ENCODE measurements at places on chromosomes 12 and 14. TPM values are rescaled to one million over a fixed set of nuclear protein-coding genes. Genes with fewer than 3 reads are reported as not detected.

GRCh38 chr12:46787496-46788055, 38.2 kb downstream of the SLC38A4 start:
- DNase-seq = no peak

DNA sequence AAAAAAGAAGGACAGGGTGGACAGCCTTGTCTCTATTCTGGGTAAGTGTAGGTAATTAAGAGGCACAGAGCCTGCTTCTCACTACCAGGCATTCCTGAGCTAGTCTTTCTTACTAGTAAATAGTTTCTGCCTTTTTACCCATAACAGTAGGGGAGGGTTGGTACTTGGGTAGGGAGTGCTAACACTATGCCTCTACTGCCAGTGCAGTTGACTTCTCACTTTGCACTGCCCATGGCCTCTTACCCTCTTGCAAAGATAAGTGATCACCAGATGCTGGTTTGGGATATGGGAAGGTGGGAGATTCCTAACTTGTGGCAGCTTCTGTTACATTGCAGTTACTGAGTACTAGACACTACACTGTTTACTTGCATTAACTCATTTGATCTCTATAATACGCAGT, 11.6 kb downstream of the AHSA1 start:
- no peak for DNase-seq

- DNase-seq = no peak
Observed at GRCh38 chr12:118038137-118038536, 21.6 kb downstream of the RFC5 start.

DNA sequence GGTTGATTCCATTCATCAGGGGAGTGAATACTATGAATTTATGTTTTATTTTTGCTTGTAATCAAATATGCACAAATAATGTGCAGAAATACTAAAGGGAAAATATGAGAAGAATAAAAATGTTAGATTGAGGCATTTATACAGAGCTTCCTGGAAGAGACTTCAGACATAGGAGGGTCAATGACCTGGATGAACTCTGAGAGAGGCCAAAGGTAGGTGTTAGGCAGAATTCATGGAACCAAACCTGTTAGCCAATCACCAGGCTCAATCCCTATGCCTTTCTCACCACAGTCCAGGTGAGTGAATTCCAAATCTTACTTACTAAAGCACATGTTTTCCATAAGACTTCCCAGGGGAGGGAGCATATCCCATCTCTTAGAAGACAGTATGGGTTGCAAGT, 130.4 kb upstream of the NTF3 start:
- DNase-seq = no peak

DNA sequence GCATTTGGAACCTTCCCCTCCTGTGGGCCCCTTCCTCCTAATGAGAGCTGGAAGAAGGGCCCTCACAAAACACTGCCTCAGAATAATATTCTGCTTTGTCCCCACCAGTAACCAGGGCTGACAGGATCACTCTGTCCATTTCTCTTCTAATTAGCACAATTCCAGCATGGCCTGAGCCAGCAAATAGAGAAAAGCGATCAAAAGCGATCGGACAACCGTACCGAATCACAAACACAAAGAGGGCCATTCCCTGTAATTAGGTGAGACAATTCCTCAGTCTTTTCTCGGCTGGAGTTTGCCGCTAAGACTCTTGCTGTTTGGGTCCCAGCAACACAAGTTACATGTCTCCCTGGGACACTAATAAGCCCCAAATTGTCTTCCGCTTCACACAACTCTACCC, 35.6 kb upstream of the VSX2 start:
- no peak for DNase-seq

- no peak for DNase-seq
Observed at GRCh38 chr12:164207-164606, 49.8 kb downstream of the SLC6A12 start.

DNA sequence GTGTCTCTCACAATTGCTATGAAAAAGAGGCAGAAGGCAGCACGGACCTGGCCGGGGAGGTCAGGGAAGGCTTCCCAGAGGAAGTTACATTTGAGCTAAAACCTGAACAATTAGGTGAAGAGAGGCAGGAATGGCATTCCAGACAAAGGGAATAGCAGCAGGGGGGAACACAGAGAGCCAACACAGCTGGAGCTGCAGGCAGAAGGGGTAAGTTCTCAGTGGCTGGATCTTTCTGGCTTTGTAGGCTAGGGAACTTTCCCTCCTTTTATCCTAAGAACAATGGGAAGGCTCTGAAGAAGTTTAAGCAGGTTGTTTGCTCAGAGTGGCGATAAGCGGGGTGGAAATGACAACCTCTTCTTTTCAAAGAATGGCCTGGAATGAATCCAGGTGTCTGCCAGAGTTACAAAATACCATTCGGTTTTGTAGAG, 100.0 kb downstream of the PRIMA1 start:
- peak; percentile 74 for DNase-seq

DNA sequence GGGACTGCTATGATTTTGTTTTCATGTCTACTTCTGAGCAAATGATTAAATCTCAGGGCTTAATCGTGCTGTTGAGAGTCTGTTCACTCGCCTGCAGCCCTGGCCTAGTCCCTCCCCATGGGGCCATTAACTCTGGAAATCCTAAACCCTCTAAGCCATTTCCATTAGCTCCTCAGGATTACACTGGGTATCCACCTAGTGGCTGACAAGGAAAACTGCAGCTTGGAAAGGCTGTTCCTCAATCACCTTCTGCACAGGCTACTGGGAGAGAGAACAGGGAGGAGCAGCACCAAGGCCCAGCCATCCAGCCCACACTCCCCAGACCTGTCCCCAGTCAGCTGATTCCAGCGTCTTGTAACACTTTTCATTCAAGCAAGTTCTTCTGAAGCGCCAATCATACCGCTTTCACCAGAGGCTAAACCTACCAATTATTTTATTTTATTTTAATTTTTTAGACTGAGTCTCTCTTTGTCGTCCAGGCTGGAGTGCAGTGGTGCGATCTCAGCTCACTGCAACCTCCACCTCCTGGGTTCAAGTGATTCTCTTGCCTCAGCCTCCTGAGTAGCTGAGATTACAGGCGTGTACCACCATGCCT, 48.7 kb downstream of the NEUROD4 start:
- peak; percentile 47 for DNase-seq

- peak; percentile 40 for DNase-seq
Observed at GRCh38 chr12:102960766-102961465, 3.4 kb downstream of the ASCL1 start.

DNA sequence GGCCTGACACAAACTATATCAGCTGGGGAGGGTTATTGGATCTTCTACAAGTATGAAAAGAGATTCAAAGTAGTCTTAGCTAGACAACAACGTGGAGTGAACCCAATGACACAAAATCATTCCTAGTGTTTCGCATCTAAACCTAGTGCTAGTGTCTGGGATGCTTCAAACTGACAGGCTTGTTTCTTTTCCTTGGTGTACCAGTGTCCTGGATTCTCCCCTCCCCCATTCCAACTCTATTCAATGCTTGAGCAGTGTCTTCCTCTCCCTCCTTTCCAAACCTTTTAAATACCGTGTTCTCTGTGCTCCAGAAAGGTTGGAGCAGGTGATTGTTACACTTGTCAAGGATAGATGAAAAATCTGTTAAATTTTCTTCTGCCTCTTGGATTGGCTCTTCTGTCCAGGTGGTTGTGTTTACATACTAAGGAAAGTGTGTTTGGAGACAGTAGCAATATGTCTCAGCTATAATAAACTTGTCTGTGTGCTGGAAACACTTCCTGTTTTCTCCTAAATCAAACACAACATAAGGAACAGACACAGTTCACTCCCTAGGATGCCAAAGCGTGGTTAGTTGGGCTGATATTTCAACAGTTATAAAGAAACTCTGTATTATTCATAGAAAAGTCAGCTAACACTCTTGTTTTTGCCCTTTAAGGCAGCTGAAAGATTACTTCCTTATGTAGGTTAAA, 14.4 kb upstream of the GUCY2C start:
- DNase-seq = no peak

DNA sequence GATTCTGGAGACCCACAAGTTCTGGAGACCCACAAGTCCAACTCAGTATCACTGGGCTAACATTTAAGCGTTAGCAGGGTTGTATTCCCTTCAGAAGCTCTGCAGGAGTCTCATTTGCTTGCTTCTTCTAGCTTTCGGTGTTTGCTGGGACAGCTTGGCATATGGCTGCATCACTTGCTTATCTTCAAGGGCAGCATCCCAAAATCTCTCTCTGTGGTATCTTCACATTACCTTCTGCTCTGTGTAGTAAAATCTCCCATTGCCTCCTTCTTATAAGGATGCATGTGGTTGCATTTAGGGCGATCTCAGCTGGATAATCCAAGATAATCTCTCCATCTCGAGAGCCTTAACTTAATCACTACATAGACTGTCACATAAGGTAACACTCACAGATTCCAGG, 7.3 kb upstream of the CNTN1 start:
- DNase-seq = no peak

DNA sequence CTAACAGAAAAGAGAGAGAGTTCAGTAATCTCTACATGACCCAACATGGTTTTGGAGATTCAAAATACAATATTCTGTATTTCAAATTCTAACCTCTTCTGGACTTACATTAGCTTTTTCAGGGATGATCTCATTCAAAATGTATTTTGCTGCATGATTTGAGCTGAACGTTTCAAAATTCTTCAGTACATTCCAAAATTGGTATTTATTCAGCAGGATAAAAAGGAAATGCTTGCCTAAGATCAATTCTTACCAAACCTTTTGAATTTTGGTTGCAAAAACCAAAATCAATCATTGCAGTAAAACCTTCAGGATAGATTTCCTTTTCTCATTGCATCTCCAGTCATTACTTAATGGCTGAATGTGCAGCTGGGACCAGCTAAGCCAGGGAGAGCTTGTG, 1761.3 kb upstream of the SEL1L start:
- DNase-seq = no peak

DNA sequence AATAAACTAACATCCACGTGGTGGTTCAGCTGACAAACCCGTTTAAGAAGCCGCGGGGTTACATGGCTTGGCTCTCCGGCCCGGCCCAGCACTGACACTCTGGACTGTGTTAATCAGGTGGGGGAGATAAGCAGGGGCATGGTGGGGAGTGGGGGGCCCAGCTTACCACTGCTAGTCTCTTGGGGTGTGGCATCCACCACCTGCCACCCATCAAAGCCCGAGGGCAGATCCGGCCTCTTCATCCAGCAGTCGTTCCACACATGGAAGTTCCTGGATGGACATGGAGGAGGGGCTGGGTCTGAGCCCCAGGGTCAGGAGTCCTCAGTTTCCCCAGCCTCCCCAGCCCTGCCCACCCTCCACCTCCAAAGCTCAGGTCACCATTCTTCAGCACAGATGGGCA, 4.9 kb downstream of the TGM1 start:
- no peak for DNase-seq

- DNase-seq = no peak
Observed at GRCh38 chr14:43877351-43877960, 629.6 kb downstream of the FSCB start.

GRCh38 chr14:102206918-102207317, 67.2 kb downstream of the WDR20 start:
- no peak for DNase-seq

GRCh38 chr12:122851820-122852219, 16.6 kb downstream of the HIP1R start:
- no peak for DNase-seq

- peak; percentile 25 for DNase-seq
Observed at GRCh38 chr14:34098045-34098984, 147.4 kb upstream of the EGLN3 start.

- DNase-seq = no peak
Observed at GRCh38 chr14:72169521-72169920, 237.3 kb downstream of the RGS6 start.

GRCh38 chr12:104279164-104279563, 24.4 kb upstream of the EID3 start:
- DNase-seq = no peak

GRCh38 chr14:35576260-35576659, 42.3 kb downstream of the INSM2 start:
- no peak for DNase-seq

GRCh38 chr14:66572826-66573225, 64.9 kb downstream of the GPHN start:
- no peak for DNase-seq

GRCh38 chr12:112964067-112964670, 14.2 kb upstream of the OAS2 start:
- DNase-seq = no peak

DNA sequence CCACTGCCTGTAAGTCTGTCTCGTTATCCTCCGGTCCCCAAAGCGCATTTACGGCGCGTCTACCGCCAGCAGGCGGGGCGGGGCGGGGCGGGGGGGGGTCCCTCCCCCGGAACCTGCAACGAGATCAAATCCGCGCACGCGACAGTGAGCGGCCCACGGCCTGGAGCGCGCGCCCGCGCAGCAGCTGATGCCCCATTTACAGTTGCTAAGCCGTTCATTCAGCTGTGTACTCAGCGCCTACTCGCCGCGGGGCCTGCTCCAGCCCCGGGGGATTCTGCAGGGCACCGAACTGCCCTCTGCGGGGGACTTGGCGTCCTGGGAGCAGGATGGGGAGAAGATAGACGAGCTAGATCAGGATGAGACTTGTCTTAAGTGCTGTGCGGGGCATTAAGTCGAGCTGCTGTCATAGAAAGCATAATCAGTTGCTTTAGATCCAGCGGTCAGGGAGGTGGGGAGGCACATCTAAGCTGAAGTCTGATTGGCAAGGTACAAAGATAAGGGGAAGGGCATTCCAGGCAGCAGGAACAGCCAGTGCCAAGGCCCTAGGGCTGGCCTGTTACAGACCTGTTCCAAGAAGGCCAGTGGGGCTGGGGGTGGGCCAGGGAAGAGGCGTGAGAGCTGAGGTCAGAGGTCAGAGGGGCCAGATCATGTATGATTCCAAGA, 1.4 kb upstream of the CCDC85C start:
- peak; percentile 39 for DNase-seq

DNA sequence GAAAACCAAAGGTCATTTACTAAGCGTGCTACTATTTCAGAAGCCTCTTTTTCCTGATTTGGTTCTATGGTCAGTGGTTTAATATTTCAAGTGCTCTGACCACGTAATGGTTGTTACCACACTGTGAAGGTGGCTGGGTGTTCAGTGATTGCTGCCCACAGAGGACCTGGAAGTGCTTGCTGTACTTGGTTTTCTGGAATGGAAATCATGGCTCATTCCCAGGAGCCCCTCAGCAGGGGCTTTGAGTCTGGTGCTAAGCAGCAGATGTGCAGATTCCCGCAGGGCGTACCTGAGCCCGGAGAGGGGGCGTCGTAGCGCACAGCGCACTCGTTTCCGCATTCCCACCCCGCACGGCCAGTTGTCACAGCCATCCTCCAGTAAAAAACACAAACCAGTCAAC, 50.5 kb downstream of the TRAF3 start:
- no peak for DNase-seq

GRCh38 chr12:124044809-124045321, 71.8 kb downstream of the ZNF664 start:
- no peak for DNase-seq

OASL gene
- total RNA-seq = 0.28 TPM

OR4E1 gene
- not detected for total RNA-seq

OTX2 gene
- 30.1 TPM for total RNA-seq

HOXC9 gene
- total RNA-seq = not detected

RNF31 gene
- total RNA-seq = 63.0 TPM

DDX23 gene
- total RNA-seq = 107 TPM

RIN3 gene
- total RNA-seq = 3.0 TPM

APOLD1 gene
- 0.44 TPM for total RNA-seq

C12orf50 gene
- total RNA-seq = not detected

GUCY2C gene
- 3.4 TPM for total RNA-seq

TEX52 gene
- not detected for total RNA-seq

GTF2H3 gene
- 35.9 TPM for total RNA-seq

TSPAN19 gene
- total RNA-seq = not detected

PLEKHD1 gene
- total RNA-seq = 1.0 TPM

CLECL1 gene
- not detected for total RNA-seq

TSHR gene
- total RNA-seq = not detected
